ENCODE measurements at places on chromosomes 5 and 9.
A peak's percentile ranks its signal among the peaks of the same experiment; 100 is the strongest.

- no peak for DNase-seq
Measured at GRCh38 chr5:107294211-107294550, 376.6 kb downstream of the EFNA5 start.

GRCh38 chr5:144247131-144247530, 76.5 kb downstream of the KCTD16 start:
- no peak for DNase-seq

DNA sequence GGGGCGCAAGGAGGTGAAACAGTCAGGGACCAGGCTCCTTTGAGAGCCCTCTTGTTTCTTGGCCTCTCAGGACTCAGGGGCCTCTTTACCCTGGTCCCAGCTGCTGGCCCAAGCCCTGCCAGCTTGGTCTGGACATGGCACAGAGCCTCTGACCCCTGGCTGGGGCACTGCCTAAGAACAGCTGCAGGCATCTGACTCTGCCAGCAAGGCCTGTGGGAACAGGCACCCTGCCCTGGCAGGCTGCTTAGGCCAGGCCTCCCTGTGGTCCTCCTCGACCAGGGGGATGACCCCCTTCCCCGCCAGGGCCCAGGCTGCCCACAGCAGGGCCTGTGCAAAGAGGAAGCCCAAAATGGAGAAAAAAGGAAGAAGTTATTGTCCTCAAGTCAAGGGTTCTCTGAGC, 25.5 kb downstream of the OLFML2A start:
- DNase-seq: no peak

GRCh38 chr9:112605518-112605917, 112.4 kb downstream of the INIP start:
- DNase-seq: no peak

DNA sequence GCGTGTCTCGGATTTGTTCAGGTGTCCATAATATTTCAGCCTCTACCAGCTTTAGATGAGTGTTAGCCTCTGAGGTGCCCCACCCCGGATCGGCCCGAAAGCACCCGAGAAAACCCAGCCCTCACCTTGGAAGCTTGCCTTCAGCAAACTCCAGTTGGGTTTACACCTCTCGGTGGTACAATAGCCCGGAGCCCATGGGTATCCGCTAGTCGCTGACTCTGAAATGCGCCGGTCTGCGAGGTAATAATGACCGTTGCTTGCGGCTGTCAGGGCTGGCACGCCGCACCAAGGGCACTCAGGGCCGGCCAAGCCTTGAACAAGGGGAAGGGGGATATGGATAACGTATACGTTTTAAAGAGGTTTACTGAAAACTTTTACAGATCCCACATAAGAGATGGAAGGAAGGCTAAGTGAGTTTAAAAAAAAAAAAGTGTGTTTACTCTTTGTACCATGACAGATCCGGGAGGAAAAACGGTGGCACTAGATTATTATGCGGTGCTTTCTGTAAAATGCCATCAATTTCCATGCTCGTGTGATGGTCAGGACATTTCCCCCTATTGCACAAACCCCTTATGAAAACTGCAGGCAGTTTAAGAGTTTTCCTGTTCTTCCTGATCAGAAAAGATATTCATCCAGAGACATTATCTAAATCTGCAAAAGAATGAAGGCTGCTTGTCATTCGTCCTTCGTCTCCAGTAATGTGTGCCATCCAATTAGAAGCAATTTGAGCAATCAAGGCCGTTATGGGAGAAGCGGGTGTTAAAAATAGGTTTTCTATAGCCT, 124.2 kb downstream of the TMEM161B start:
- no peak for DNase-seq

DNA sequence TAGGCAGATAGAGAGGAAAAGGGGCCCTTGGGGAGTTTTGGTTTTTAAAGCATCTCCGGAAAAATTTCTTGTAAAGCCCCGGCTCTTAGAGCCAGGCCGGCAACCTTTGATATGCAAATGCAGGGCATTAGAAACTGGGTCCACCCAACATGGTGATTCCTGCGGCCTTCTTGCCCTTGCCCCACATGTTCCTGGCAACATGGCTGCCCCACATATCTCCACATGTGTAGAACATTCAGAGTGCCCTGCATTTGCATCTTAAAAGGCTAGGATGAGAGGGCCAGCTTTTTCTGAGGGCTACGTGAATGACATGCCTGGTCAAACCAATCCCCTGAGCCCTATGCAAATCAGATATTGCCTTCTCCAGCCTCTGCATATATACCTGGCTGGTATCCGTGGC, 5.0 kb upstream of the SNAPC3 start:
- no peak for DNase-seq

GRCh38 chr9:91117959-91118703, 243.6 kb downstream of the AUH start:
- peak; percentile 42 for DNase-seq

- DNase-seq: no peak
Measured at GRCh38 chr9:136544964-136545691, 720 bp downstream of the NOTCH1 start.

DNA sequence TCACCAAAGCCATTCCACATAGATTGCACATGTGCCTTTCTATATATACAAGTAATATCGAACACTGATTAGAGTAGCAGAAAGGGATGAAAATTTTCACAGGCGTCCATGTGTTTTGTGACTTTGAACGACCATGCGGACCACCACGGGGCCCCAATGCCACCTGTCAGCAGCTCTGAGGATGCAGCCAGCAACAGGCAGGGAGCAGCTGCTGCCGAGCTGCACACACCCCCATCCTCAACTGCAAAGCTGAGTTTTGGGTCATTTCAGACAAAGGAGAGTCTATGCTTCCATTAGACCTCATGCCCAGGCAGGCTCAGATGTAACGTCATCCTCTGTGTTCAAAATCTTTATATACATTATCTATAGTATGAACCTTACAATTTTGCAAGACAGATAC, 503.8 kb downstream of the IRX1 start:
- DNase-seq: no peak

- no peak for DNase-seq
Measured at GRCh38 chr9:23598994-23599393, 227.0 kb downstream of the ELAVL2 start.

DNA sequence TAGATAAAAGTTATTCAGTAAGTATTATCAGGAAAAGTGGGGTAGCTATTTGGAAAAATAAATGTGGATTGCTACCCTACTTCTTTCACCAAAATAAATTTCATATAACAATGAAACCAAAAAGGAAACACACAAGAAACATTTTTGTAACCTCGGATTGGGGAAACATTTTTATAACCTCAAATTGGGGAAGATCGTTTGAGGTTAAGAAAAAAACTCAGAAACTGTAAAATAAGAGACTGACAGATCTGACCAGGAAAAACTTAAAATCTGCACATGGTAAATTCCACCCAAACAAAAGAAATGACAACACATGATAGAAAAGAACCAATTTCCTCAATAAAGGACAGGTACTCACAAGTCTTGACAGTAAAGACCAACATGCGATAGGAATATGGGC, 13.5 kb downstream of the EFCAB9 start:
- DNase-seq: no peak

DNA sequence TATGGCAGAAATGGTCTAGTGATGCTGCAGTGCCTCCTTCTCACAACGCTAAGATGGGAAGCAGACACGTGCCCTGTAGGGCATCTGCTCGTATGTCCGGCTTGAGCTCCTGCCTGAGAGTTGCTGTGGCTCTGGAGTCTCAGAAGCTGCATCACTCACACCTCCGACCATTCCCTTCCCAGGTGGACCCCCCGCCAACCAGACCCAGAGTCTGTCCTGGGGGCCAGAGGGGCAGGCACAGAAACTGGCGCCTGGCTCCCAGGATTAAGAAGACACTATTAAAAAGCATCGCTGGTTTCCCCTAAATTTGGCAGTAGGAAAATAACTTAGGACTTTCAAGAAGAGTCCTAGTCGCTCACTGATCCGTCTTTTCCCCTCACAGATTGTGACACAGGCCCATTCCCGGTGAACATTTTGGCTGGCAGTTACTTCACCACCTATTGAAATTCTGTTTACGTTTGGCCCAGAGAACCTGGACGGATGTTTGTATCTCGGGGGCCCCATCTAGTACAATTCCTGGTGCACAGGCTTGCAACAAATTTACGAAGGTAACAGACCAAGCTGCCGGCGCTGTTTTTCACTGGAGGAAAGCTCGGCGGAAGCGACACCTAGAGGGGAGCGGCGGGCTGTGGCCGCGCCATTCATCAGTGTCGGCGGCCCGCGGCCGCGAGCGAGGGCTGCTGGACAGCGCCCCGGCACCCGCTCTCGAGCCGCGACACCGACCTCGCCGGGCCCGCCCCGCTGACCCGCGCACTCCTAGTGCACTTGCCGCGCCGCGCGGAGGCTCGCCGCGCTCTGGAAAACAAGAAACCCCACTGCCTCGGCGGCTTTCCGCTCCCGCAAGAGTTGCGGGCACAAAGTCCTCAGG, 1.6 kb downstream of the FSTL4 start:
- DNase-seq: no peak

- DNase-seq: no peak
Measured at GRCh38 chr9:134372581-134373267, 46.5 kb downstream of the RXRA start.

DNA sequence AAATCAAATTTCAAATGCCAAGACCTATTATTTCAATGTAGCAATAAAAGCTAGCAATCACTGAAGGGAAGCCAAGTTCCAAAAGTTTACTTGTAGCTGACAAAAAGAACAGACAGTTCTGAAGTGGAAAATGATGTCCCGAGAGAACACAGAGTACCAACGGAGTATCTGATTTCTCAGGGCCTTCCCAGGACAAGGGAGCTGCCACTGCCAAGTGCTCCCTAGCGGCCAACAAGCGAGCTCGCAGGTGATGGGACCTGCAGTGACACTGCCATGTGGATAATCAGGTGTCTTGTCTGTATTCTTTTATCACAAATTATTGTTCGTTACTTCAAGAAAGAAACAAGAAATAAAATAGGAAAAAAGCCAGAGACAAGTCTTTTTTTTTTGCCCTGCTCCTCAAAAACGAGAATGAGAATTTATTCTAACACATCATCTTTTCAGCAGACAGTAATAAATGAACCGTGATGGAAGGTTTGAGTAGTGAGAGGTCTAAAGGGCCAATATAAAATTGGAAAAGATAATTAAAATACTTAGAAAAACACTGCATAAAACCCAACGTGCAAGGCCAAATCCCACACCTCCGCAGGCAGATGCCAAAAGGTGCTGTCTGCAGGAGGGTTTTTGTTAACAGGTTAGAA, 159.4 kb downstream of the MYO10 start:
- DNase-seq: no peak

DNA sequence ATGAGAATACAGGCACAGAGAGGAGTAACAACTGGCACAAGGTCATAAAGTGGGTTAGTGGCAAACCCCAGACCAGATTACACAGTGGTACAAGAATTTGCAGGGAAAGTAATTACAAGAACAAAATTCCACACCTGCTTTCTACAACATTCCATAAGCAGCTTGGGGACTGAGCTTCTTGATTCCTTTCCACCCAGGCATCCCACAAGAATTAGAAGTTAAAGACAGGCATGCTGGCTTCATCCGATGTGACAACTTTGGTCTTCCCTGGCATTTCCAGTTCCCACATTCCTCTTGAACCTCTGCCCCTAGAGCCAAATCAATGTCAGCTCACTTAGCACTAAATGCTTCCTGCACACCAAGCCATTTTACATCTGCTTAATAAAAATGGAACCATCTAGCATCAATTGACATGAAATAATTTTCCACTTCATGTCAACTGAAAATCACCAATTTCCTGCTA, 435.8 kb upstream of the PAPPA start:
- peak; percentile 60 for DNase-seq

Measured in astrocyte of the cerebellum (primary cell).